ENCODE measurements at places on chromosomes 1 and 21.
A peak's percentile ranks its signal among the peaks of the same experiment; 100 is the strongest.

- DNase-seq: peak; percentile 55
These were observed 62.1 kb downstream of the DEGS1 start for GRCh38 chr1:224245188-224245587.

- no peak for DNase-seq
These were observed 73.7 kb downstream of the LMO4 start for GRCh38 chr1:87402241-87403002.

DNA sequence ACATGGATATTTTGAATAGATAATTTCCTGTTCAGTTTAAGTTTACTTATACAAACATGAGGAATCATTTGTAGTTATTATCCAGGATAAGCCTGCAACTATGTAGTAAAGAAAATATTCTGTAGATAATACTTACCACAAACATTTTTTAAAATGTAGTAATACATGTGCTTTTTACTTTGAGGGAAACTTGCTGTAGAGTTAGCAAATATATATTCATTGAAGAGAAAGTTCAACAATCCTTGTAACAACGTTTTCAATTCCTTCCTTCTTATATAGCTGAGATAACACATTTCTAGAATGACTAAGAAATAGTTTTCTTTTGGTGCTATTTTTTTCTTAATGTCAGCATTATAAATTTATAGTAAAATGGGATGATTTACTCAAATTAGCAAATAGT, 664.6 kb upstream of the ADAMTS5 start:
- no peak for DNase-seq

DNA sequence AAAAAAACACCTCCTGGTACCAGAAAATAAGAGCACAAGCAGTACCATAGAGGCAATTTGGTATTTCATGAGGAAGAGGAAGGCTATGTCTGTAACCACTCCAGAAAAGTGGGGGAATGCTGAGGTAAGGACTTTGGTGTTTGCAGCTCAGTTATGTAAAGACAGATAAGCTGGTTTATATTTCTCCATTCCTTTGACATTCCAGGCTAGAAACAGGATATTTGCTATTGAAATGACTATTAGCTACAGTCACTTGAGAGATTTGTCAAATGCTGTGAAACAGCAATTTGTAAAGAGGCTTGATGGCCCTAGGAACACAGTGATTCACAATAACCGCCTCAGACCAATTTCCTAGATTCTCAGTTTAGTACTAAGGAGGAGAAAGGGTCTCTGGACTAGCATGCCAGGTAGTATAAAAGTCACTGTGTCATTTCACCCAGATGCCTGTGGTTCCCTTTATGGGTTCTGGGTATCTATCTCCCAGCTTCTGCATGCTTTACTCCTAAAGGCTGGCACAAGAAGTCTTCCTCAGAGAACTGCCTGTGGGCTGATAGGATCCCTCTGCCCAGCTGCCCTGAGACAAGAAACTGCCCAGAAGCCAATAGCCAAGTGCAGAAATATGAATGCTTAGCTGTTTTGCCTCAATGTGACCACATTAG, 80.5 kb downstream of the VCAM1 start:
- no peak for DNase-seq

DNA sequence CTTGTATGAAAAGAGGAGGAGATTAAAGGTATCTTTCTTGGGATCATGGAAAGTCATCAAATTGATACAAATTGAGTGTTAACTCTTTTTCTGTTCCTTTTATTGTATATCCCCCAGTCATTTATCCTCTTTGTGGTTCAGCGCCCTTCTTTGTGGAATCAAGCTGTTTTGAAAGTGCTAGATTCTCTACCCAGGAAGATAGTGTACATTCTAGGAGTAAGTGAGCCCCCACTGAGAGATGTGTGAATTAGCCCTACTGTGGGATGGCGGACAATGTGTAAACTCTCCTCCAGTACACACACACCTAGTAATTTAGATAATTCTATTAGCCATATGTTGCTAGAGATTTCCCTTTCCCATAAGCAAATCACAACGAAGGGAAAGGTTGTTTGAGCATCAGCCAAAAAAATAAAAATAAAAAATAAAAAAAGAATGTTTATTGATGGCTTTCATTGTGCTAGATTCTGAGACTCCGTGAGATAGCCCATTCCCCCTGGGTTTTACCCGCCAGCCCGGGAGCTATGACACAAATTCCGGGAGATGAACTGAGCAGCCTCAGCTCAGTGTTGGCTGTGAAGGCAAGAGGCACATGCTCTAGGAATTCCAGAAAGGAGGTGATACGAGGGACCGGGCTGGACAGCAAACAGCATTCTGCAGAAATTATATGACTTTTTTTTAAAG, 378.4 kb upstream of the RUNX1 start:
- no peak for DNase-seq

- no peak for DNase-seq
These were observed 284.0 kb downstream of the RPS6KC1 start for GRCh38 chr1:213335084-213335483.

DNA sequence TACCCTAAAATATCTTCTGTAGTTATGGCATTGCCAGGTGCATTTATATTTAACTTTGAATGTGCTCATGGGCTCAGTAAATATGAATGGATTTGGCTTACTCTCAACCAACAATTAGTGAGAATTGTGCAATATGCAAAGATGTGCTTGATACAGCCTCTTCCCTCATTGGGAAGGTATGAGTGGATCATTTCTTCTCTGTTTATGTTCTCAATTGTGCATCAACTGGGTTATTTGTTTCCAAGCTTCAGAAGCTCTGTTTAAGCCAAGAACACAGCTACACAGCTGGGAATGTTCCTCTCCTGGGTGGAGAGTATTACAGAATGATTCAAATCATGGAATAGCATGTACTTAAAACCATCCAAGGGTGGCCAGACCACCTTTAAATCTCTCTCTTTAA, 17.6 kb upstream of the MAP1LC3C start:
- no peak for DNase-seq

- no peak for DNase-seq
These were observed 384.6 kb downstream of the PLPP3 start for GRCh38 chr1:56194701-56195300.

- DNase-seq: peak; percentile 91
These were observed 148.4 kb downstream of the TOMM20 start for GRCh38 chr1:234980291-234980644.

DNA sequence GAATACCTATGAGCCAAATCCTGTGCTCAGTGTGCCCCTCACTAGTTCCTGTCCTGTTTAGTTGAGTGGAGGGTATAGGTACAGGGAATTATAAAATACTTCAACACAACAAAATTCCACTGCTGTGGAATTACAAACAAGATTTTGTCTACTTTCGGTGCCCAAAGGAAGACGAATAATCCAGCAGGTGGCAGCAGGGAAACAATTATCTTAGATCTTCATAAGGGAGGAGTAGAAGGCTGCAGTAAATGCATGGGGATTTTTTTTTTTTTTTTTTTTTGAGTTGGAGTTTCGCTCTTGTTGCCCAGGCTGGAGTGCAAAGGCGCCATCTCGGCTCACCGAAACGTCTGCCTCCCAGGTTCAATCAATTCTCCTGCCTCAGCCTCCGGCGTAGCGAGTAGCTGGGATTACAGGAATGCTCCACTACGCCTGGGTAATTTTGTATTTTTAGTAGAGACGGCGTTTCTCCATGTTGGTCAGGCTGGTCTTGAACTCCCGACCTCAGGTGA, 2.0 kb upstream of the PIP5K1A start:
- peak; percentile 93 for DNase-seq

DNA sequence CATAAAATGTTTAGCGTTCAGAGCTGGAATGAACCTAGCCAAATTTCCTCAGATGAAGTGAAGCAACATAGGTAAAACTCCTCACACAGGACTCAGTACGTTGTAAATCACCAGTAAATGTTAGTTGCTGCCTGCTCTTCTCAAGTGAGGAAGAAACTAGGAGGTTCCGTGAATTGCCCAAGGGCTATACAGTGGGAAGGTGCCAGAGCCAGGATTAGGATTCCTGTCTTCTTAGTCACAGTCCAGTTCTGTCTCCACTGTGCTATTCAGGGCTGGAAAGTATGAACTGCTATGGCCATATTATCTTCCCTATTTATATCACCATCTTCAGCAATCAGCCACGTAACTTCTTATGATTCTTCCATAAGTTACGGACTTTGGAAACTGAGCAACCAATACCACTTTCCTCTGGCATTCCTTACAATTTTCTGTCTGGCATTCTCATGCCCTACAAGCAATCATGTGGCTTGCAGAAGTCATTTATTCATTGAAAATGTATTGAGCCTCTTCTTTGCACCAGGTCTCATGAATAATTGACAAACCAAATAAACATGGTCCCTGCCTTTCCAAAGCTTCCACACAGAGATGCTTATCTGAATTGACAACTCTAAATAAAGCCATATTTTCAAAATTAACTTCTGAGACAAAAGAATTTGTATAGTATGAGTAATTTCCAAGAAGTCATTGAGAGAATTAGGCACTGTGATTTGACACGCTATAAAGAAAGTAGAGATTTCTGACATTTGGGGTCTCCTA, 271.6 kb upstream of the SGIP1 start:
- DNase-seq: no peak

DNA sequence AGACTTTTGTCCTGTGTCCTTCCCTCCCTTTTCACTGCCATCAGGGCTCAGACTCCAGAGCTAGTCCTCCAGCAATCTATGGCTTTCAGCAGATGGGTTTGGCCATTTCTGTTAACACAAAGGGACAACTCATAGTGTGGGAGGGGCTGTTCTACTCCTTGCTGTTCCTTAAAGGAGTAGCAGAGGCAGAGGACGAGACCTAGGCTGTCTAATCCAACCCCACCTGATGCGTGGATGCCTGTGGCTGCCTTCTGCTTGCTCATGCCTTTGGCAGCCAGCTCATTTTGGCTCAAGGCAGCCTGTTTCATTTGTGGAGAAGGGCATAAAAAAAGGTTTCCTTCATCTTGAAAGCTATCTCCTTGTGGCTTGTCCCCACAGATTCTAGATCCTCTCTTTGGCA, 27.0 kb downstream of the MFSD2A start:
- DNase-seq: no peak

- no peak for DNase-seq
These were observed 5.7 kb downstream of the KIF21B start for GRCh38 chr1:201017828-201018163.

DNA sequence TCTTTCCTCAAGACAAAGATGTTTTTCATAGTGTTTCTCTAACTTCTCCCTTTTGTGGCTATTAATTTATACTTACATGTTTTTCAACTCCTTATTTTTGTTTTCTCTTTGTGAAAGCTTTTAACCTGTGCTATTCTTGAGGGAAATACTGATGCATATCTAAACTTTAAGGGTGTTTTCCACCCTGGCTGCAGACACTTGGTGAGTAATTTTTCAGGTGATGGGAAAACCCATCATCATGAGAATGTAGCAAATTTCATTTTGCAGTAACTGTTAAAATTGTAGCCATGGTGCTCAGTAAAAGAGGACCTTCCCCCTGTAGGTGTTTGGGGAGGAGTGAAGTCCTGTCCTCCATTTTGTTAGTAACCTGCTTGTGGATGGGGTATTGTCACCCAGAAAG, 124.2 kb downstream of the LIPI start:
- DNase-seq: no peak

- no peak for DNase-seq
These were observed 337.5 kb downstream of the LRRIQ3 start for GRCh38 chr1:73860421-73860950.

DNA sequence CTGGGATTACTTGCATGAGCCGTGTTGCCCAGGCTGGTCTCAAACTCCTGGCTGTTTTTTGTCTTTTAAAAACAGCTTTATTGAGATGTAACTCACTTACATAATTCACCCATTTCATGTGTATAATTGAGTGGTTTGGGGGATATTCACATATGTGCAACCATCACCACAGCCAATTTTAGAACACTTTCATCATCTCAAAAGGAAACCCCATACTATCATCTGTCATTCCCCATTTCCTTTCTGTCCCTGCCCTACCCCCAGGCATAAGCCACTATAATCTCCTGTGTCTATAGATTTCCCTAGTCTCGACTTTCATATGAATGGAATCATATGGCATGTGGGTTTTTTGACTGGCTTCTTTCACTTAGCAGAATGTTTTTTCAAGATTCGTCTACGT, 43.3 kb downstream of the GPR137B start:
- peak; percentile 83 for DNase-seq

- DNase-seq: no peak
These were observed 36.4 kb downstream of the ZNF496 start for GRCh38 chr1:247295274-247295684.

- DNase-seq: no peak
These were observed 136.0 kb downstream of the LTN1 start for GRCh38 chr21:28856588-28857250.

- DNase-seq: no peak
These were observed 89.2 kb upstream of the GRIK3 start for GRCh38 chr1:37123276-37124115.

DNA sequence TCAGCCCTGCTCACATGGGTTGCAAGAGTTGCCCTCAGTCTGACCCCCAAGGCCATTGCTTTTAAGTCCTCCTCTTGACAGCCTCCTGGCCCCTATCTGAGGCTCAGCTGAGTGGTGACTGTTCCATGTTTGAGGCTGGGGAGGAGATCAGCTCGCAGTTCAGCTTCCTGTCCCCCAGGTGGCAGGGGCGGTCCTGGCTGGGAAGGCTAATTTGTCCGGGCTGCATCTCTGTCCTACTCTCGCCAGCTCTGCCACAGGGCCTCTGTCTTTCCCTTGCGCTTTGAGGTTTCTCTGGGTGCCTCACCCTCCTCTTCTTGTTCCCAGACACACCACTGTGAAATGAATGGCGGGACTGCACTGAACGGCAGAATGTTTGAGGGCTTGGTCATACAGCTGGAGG, 157.3 kb downstream of the KCNJ6 start:
- DNase-seq: peak; percentile 23

Data from Kasumi-1 (cell line).